ENCODE measurements at places on chromosomes 4 and X. TPM values are rescaled to one million over a fixed set of nuclear protein-coding genes. Genes with fewer than 3 reads are reported as not detected.

OTUD4 gene
- total RNA-seq, result 31.7 TPM

ARX gene
- not detected for total RNA-seq

CFP gene
- 6.1 TPM for total RNA-seq

HSFX3 gene
- total RNA-seq, result not detected

DNA sequence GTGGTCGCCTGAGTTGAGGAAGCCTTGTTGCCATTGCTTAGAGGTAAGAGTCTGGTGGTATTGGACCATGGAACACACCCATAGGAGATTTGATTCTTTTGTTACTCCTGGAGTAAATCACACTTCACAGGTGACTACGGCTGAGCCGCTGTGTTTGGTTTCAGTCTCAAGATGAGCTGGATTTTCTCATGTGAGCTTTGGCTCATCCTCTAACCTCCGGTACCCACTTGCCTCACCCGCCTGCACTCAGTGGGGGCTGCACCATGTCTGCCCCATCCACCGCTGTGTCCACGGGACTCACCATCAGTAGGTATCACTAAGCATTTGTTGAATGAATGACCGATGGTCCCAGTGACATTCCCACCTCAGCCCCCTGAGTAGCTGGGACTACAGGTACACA, 52.7 kb downstream of the HTT-AS start:
- DNase-seq, result peak; percentile 29
- H3K27me3 ChIP-seq, result no peaks in the 10 kb centered on the region
- no peak overlapping the region for H3K4me3 ChIP-seq
- no peak overlapping the region for H3K27ac ChIP-seq
- H3K36me3 ChIP-seq, result no peaks in the 10 kb centered on the region
- H3K4me1 ChIP-seq, result no peaks in the 10 kb centered on the region

GRCh38 chr4:37522996-37523395, 163.2 kb downstream of the RELL1 start:
- no peak for DNase-seq
- H3K27me3 ChIP-seq, result no peaks in the 10 kb centered on the region
- no peak overlapping the region for H3K27ac ChIP-seq
- H3K36me3 ChIP-seq, result no peaks in the 10 kb centered on the region

GRCh38 chrX:46500054-46500453, 45.2 kb downstream of the ZNF674 start:
- H3K27me3 ChIP-seq, result no peaks in the 10 kb centered on the region
- no peak for DNase-seq
- H3K4me3 ChIP-seq, result no peak overlapping the region

- no peaks in the 10 kb centered on the region for H3K4me1 ChIP-seq
- no peak overlapping the region for H3K27ac ChIP-seq
- H3K4me3 ChIP-seq, result no peak overlapping the region
- peaks cover 97% of the 10 kb centered on the region for H3K36me3 ChIP-seq
- no peak for DNase-seq
Observed at GRCh38 chr4:48570646-48571220, 80.7 kb downstream of the ZAR1 start.

- H3K4me1 ChIP-seq, result peaks cover 27% of the 10 kb centered on the region
- H3K4me3 ChIP-seq, result peak overlapping the region; percentile 89
- no peaks in the 10 kb centered on the region for H3K27me3 ChIP-seq
- no peak for DNase-seq
Observed at GRCh38 chr4:94208266-94208665, 601 bp downstream of the SMARCAD1 start.

DNA sequence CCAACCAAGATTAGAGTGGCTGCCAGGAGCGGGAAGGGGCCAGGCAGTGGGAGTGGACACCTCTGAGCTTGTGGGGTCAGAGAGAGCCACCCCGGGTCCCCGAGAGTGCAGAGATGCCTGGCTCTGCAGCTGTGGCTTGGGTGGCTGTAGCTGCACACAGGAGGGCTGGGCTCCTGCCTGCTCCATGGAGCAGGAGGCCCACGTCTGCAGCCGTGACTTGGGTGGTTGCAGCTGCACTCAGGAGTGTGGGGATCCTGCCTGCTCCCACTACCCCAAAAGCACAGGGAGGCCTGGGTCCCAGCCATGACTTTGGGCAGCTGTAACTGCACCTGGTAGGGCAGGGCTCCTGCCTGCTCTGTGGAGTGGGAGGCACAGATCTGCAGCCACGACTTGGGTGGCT, 28.7 kb upstream of the DIPK2B start:
- H3K27ac ChIP-seq, result no peak overlapping the region
- H3K4me1 ChIP-seq, result no peaks in the 10 kb centered on the region

- no peak overlapping the region for H3K4me3 ChIP-seq
- no peaks in the 10 kb centered on the region for H3K27me3 ChIP-seq
- peaks cover 9% of the 10 kb centered on the region for H3K36me3 ChIP-seq
- DNase-seq, result no peak
- no peak overlapping the region for H3K27ac ChIP-seq
- peaks cover 22% of the 10 kb centered on the region for H3K4me1 ChIP-seq
Observed at GRCh38 chr4:151163855-151164254, 64.4 kb downstream of the RPS3A start.

DNA sequence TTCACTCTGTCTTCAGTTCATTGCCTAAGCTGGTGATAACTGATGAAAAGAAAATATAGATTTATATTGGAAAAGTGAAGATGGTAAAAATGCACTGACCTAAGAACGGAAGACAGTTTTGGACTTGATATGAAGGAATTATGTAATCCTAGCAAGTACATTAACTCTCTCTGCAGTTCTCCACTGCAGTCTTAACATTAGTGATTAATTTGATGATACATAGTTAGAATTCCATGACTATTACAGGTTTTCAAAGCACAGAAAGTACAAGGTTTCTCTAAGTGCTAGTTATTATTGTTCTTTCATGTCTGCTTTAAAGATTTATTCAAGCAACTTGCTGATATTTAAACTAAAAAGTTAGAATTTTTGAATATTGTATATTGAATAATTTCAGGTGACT, 1591.7 kb upstream of the ADGRL3 start:
- no peaks in the 10 kb centered on the region for H3K4me1 ChIP-seq
- no peak overlapping the region for H3K4me3 ChIP-seq
- no peak overlapping the region for H3K27ac ChIP-seq
- H3K36me3 ChIP-seq, result no peaks in the 10 kb centered on the region

GRCh38 chrX:63656871-63657580, 128.0 kb downstream of the ARHGEF9 start:
- no peak overlapping the region for H3K4me3 ChIP-seq
- no peaks in the 10 kb centered on the region for H3K4me1 ChIP-seq
- H3K27me3 ChIP-seq, result no peaks in the 10 kb centered on the region
- H3K36me3 ChIP-seq, result no peaks in the 10 kb centered on the region

- no peak overlapping the region for H3K27ac ChIP-seq
- no peak overlapping the region for H3K4me3 ChIP-seq
- DNase-seq, result no peak
- no peaks in the 10 kb centered on the region for H3K27me3 ChIP-seq
Observed at GRCh38 chrX:23660766-23661132, 6.5 kb upstream of the PRDX4 start.

DNA sequence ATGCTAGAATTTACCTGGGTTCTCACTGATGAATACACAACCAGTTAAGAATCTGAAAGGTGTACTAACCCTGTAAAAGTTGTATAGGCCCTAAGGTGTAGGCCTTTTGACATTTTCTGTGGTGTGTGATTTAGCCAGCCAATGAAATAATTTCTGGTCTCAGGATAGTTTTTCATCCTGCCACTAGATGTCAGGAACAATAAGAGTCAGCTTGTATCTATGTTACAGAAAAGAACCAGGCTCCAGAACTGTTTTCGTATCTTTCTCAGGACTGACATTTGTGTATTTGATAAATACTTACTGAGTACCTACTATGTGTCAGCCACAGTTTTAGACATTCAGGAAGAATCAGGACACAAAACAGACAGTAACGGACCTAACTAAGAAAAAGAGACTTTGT, 673.6 kb upstream of the TENM3 start:
- H3K36me3 ChIP-seq, result no peaks in the 10 kb centered on the region
- H3K27me3 ChIP-seq, result no peaks in the 10 kb centered on the region
- H3K4me1 ChIP-seq, result no peaks in the 10 kb centered on the region

Measured in sigmoid colon (tissue), 7 donors.